GM20000 (cell line): ENCODE measurements at places on chromosomes 1 and 21.
A peak's percentile ranks its signal among the peaks of the same experiment; 100 is the strongest.

- peak; percentile 79 for DNase-seq
Measured at GRCh38 chr1:186680245-186681061, at the start of gene PTGS2. Gene PTGS2 (minus strand): TSS chr1:186680423. CDS start chr1:186680290, 133 bp downstream.

GRCh38 chr1:92554216-92554615, 67.5 kb upstream of the GFI1 start:
- no peak for DNase-seq

DNA sequence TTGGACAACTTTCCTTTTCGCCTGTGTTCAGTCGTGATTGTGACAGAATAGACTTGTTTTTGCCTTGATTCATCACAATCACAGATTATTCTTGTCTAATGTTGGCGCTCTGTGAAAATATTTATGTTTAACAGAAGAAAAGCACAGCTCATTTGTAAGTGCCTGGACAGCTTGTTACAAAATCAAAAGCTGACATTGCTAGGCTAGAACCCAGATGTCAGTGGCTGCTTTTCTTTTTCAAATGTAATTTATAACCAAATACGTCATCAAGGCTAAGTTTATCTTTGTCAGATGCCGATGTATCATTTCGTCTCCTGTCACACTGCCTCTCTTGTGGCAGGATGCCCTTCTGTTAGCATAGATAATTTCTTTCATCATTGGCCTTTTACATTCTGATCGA, 1227.3 kb downstream of the PLA2G4A start:
- no peak for DNase-seq

DNA sequence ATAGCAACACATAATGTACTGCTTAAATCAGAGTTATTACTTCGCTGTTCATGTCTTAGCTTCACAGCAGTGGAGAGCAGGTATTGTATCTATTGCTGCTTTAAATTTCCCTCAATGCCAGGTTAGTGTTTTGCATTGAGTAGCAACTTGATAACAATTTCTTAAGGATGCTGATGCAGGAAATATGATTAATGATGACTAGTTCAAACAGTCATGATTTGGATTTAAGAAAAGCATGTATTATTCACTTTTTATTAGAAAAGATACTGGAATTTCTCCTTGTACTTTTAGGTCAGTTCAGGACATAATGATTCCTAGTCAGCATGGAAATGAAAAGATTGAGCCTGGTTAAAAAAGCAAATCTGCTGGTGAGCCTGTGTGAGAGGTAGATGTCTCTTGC, 67.2 kb upstream of the ARHGAP29 start:
- DNase-seq: no peak

GRCh38 chr1:40058453-40059337, 18.2 kb downstream of the CAP1 start:
- DNase-seq: no peak

DNA sequence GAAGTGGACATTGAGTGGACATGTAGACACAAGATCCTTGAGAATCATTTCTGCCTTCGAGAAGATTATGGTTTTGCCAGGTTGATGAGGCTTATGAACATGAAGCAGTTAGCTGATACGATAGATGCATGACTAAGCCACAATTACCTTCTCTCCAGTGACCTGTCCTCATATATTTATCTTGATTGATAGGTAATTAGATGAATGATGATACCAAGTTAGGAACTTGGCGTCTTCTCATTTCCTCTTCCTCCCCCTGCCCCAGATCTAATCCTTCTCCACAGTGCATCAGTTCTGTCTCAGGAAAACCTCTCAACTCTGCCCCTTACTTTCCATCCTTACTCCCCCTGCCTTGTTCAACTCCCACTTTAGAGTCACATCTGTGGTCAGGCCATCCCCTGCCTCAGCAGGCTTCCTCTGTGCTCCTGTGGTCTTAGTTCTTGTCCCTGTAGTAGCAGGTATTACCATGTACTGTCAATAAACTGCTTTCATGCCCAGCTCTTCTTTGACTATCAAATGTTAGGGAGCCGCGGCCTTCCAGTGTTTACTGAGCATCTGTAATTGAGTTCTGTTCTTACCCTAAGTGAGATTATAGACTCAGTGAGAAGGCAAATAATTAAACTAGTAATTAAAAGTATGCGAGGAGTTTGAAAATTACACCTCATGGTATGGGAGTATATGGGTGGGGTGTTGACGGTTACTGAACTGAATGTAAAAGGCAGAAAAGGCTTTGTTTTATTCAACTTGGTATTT, 5.1 kb downstream of the ST6GALNAC3 start:
- no peak for DNase-seq

GRCh38 chr21:33559813-33560212, 17.0 kb downstream of the SON start:
- DNase-seq: no peak

GRCh38 chr1:196128835-196129234, 479.4 kb downstream of the KCNT2 start:
- no peak for DNase-seq

GRCh38 chr1:76933847-76934815, 66.9 kb downstream of the ST6GALNAC5 start:
- DNase-seq: no peak

DNA sequence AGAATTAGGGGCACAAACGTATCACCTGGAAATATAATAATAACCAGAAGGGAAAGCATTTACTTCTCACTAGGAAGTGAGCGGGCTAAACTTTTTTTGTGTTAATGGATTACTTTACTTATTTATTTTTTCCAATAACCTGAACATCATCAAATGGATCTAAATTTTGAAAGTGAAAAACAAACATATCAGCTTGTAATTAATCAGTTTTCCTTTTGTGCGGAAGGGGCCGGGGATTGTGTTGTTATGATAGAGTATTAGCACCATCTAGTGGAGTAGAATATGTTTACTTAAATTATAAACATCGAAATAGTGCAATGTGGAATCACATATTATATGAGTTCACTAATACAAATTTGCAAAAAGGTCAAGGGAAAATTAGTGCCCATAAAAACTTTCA, 9.0 kb downstream of the CFH start:
- peak; percentile 17 for DNase-seq

DNA sequence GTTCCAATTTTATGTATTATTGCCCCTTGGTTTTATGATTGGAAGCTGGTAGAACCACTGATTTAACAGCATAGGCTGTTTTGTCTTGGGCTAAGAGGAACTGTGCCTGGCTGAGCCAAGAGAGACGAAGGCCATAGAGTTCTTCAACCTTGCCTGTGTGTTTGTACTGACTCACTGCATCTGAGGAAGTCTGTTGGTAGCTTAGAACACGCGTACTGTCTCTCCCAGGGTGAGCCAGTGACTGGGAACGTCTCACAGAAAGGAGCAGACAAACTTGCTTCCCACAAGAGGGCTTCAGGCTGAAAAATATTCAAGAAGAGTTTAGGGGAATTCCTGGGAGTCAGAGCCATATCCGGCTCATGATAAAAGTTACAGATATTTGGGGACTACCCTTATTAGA, 14.9 kb downstream of the TMEM51 start:
- no peak for DNase-seq

- no peak for DNase-seq
Measured at GRCh38 chr21:41142051-41142795, 25.7 kb upstream of the BACE2 start.

GRCh38 chr1:15352128-15352957, 57.3 kb upstream of the EFHD2 start:
- no peak for DNase-seq

GRCh38 chr1:183870351-183871077, 65.6 kb downstream of the RGL1 start:
- no peak for DNase-seq

GRCh38 chr1:229258031-229258756, 12.7 kb upstream of the RAB4A start:
- DNase-seq: peak; percentile 54

DNA sequence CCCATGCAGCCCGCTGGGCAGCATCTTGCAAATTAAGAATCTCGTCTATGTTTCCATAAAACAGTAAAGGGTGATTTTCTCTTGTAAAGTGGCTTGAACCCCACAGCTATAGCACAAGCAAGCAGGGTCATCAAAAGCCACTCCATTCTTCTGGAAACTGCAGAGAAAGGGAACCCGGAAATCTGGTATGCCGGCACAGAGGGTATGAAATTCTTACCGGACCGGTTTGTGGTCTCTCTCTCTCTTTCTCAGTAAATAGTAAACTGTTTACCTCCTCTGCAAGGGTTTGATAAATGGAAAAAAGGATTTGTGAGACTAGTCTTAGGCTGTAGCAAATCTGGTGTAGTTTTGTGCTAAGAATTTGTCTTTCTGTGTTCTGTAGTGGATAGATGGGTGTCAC, 2.7 kb upstream of the ADSS2 start:
- DNase-seq: no peak

DNA sequence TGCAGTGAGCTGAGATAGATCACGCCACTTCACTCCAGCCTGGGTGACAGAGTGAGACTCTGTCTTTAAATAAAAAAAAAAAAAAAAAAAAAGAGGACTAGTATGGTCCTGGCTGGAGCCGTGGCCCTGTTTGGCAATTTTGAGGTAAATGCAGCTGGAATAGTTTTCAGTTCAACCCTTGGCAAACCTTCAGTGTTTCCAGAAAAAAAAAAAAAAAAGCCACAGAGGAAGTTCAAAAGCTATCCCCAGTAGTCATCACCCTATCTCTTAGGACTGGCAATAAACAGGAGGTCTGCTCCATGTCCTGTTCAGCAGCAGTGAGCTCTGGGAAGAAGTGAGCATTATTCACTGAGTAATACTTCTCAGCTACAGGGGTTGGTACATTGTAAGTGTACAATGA, 56.8 kb upstream of the ERRFI1 start:
- DNase-seq: no peak

DNA sequence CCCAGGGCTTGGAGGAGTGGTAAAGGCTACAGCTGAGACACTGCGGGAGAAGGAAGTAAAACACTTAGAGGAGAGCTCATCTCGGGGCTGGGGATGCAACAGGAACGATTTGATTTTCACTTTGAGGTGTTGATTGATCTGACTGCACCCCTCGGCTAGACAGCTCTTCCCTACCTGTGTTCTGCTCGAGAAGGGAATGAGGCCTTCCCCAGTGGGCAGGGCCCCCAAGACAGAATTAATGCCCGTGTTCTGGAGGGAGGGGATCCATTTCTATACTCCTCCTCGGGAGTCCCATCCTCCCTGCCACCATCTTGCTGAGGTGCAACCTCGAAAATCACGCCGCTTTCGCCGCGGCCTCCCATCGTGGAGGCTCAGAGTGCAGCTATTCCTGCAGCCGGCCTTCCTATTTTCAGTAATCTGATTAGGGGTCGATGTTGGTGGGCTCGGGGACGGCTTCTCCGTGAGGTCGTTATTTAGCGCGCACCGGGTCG, 2.4 kb downstream of the ATP2B4 start:
- peak; percentile 31 for DNase-seq

- no peak for DNase-seq
Measured at GRCh38 chr1:69535490-69535889, 32.2 kb upstream of the LRRC7 start.

DNA sequence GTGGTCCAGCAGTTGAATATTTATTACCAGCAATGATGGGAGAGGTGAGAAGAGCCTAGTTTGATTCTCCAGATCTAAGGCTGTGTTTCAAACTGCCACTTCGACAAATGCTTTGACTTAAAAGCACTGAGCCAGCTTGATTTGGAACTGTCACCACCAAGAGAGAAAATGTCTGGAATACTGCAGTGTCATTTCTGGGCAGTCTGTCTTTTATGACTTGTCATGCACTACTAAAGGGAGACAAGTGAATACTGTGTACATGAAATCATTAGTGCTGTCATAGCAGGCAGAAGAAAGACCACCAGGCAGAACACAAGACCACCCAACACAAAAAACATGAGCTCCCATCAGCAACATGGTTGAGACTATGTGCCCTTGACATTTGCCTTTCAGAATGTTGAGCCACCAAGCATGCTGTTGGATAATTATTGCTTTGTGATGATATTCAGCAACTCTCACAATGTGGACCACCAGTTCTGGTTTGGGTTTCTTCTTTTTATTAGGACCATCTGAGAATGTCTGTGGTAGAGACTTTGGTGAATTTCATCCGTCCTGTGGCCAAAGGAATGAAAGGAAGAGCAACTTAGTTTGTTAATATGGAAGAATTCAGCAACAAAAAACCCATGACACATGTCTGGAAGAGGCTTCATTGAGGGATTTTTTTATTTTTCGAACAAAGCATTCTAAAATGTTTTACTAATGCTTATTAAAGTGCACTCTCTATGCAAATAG, 125.8 kb downstream of the NTMT2 start:
- DNase-seq: no peak

DNA sequence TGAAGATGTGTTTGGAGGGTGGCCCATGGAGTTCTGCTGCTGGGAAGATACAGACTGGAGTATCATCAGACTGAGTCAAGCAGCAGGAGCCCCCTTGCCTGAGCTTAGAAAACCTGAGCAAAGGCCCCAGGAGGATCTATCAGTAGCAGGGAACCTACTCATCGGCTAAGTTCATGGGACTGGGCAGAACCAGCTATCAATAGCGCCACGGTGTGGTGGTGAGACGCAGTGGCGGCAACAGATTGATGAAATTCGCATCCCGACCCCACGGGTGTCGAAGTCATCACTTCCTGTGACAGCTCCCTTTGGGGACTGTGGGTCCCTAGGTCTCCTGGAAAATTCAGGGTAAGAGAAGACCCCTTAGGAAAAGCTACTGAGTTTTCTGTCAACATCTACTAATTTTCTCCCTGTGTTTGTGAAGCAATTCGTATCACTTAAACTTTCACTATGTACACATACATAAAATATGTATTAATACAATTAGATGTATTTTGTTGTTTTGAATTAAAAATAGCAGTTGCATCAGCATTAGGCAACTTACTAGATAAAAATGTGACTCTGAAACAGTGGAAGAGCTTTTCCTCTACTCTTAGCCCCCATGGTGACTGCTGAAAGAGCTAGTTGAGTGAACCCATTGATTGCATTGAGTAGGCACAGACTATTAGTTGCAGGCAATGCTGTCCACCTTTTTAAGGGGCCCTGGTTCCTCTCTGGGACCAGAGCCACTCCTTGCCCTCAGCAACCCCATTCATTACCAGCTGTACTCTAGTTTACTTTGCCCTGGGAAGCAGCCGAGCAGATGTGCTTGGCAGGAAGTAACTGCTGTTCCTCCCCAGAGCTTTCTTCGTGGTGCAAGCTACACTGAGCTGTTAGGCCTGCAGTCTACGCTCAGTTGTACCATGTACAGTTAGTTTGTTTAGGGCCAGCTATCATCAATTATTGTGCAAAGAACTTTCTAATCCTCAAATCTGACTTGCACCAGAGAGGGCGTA, 7.3 kb upstream of the CACNA1S start:
- DNase-seq: peak; percentile 66

GRCh38 chr1:197435224-197435623, 167.2 kb downstream of the CRB1 start:
- DNase-seq: no peak
